Adrenal gland (tissue), 19 donors: ENCODE measurements at places on chromosomes 3 and 15. TPM values are rescaled to one million over a fixed set of nuclear protein-coding genes. Genes with fewer than 3 reads are reported as not detected.

Gene ZNF662
- 1.8 TPM for total RNA-seq

Gene CCDC174
- total RNA-seq = 23.0 TPM

Gene ZPLD1
- not detected for total RNA-seq

Gene SNUPN
- 20.4 TPM for total RNA-seq

Gene ANKRD34C
- total RNA-seq = 0.11 TPM

Gene ZIC4
- total RNA-seq = not detected

Gene SH3GL3
- not detected for total RNA-seq

Gene SPTBN5
- 1.0 TPM for total RNA-seq

Gene GPR160
- 1.9 TPM for total RNA-seq

Gene UBAP1L
- total RNA-seq = 0.69 TPM

Gene P2RY14
- total RNA-seq = not detected

Gene MAP1A
- total RNA-seq = 9.2 TPM

Gene DAZL
- not detected for total RNA-seq

Gene DCBLD2
- total RNA-seq = 44.2 TPM

Gene PCOLCE2
- total RNA-seq = 3.2 TPM

Gene DLG1
- 60.9 TPM for total RNA-seq

Gene ANKRD63
- total RNA-seq = not detected

- peak; percentile 36 for DNase-seq
These were observed 48.9 kb upstream of the TCF12 start for GRCh38 chr15:56869573-56869972.

GRCh38 chr3:37181756-37182155, 7.4 kb upstream of the LRRFIP2 start:
- no peak for DNase-seq

- no peak for DNase-seq
These were observed 74.2 kb upstream of the SATB1 start for GRCh38 chr3:18499301-18499700.

GRCh38 chr15:29924750-29925149, 102.5 kb upstream of the TJP1 start:
- DNase-seq = no peak

DNA sequence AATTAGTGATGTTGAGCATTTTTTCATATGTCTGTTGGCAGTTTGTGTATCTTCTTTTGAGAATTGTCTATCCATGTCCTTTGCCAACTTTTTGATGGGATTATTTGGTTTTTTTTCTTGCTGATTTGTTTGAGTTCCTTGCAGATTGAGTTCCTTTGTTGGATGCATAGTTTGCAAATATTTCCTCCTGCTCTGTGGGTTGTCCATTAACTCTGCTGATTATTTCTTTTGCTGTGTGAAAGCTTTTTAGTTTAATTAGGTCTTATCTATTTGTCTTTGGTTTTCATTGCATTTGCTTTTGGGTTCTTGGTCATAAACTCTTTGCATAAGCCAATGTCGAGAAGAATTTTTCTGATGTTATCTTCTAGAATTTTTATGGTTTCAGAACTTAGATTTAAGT, 414.6 kb downstream of the EPHA6 start:
- no peak for DNase-seq

DNA sequence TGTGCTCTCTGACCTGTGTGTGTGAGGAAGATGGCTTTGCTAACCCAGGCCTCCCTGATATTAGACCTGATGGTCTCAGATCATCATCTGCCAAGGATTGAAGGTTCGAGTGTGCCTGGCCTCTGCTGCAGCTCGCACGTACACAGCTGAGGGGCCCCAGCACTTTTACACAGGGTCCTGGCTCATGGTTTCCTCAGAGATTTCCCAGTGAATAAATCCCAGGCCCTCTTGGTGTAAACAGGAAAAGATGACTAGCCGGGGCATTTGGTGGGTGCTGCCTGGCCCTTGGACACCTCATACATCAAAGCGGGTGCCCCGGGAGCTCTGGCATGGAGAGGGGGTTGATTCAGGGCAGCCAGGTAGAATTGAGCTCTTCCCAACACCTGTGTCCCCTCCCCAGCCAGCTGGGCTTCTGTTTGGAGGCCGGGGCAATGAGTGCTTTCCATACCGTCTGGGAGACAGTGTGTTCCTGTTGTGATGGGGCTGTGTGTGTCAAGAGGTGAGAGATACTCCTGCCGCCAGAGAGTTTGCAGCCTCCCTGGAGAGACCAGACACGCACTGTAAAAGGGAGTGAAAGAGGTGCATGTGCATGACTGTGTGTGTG, 72.5 kb upstream of the TLE3 start:
- no peak for DNase-seq

- peak; percentile 33 for DNase-seq
These were observed 1.7 kb upstream of the NME9 start for GRCh38 chr3:138331143-138331894.

DNA sequence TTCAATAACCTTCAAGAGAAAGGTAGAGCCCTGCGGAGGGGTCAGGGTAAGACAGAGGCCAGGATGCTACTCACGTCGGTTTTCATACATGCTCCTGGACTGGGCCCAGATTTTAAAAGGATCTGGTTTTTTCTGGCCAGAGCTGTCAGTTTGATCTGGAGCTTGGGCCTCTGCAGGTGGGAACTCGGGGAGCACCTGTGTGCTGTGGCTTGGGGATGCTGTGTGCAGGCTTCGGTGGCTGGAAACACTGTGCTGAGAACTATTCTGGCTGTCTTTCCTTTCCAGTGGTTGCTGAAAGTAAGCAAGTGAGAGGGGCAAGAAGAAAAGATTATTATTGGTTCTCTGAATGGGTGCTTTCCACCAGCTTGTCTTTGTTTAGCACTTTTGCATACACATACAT, 647.6 kb downstream of the MAGI1 start:
- DNase-seq = no peak

DNA sequence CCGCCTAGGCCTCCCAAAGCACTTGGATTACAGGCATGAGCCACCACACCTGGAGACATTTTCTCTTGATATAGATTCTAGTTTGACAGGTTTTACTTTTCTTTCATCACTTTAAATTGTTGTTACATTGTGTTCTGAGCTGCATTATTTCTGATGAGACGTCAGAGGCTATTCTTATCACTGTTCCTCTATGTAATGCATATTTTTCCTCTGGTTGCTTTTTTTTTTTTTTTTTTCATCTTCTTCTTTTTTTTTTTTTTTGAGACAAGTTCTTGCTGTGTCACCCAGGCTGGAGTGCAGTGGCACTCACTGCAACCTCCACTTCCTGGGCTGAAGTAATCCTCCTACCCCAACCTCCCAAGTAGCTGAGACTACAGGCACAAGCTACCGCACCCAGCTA, 41.2 kb downstream of the TRA2B start:
- no peak for DNase-seq

GRCh38 chr3:68787106-68787626, 145.2 kb downstream of the TAFA4 start:
- no peak for DNase-seq

- no peak for DNase-seq
These were observed 190.8 kb upstream of the HES1 start for GRCh38 chr3:193945143-193945542.

GRCh38 chr3:130969621-130970020, 57.0 kb downstream of the ASTE1 start:
- DNase-seq = no peak

- no peak for DNase-seq
These were observed 547.2 kb upstream of the TGFBR2 start for GRCh38 chr3:30059240-30059639.

GRCh38 chr3:188658606-188659005, 504.6 kb downstream of the LPP start:
- no peak for DNase-seq

GRCh38 chr3:167901138-167901537, 165.6 kb downstream of the SERPINI1 start:
- no peak for DNase-seq

DNA sequence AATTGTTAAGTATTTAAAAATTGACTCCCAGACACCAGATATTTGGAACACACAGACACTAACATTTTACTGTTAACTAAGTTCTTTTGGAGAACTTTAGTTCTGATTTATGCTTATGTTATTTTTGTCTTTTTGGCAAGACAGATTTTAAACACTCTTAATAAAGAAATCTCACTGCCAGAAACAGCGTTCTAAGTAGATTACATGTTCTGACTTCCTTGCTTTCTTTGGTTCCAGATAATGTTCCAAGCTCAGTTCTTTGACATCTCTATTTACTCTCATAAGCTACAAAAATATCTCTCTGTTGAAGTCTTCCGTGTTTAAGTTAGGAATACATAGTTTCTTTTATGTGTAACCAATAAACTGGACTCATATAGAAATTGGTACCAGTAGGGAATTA, 1699.6 kb downstream of the OTOL1 start:
- DNase-seq = no peak

DNA sequence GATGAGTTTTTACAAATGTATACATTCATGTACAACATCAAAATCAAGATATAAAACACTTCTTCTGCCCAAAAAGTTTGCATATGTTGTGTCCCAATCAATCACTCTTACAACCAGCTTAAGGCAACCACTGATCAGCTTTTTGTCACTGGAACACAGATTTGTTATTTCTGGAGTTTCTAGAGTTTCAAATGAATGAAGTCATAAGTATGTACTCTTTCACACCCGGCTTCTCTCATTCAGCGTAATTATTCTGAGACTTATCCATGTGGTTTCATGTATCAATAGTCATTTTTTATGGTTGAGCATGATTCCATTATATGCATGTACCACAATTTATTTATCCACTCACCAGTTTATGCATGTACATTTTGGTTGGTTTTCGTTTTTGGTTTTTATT, 53.0 kb upstream of the CORO2B start:
- no peak for DNase-seq

- no peak for DNase-seq
These were observed 68.4 kb upstream of the RAP2B start for GRCh38 chr3:153093629-153094028.

DNA sequence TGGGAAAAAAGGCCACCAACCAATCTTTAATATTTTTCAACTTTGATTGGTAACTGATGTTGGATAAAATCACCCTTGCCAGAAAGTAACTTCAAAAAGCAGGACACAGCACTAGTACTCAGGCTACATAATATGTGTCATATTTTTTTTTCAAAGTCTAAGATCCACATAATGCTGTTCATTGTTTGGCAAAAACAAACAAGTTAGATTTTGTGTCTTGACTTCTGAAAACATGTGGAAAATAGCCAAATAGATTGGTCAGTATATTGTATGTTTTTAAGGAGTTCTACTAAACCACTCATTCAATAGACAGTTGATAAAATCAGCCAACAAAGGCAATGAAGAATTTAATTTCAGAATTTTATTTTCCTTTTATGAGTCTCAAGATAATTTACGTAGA, 111.7 kb upstream of the CCDC54 start:
- DNase-seq = no peak

DNA sequence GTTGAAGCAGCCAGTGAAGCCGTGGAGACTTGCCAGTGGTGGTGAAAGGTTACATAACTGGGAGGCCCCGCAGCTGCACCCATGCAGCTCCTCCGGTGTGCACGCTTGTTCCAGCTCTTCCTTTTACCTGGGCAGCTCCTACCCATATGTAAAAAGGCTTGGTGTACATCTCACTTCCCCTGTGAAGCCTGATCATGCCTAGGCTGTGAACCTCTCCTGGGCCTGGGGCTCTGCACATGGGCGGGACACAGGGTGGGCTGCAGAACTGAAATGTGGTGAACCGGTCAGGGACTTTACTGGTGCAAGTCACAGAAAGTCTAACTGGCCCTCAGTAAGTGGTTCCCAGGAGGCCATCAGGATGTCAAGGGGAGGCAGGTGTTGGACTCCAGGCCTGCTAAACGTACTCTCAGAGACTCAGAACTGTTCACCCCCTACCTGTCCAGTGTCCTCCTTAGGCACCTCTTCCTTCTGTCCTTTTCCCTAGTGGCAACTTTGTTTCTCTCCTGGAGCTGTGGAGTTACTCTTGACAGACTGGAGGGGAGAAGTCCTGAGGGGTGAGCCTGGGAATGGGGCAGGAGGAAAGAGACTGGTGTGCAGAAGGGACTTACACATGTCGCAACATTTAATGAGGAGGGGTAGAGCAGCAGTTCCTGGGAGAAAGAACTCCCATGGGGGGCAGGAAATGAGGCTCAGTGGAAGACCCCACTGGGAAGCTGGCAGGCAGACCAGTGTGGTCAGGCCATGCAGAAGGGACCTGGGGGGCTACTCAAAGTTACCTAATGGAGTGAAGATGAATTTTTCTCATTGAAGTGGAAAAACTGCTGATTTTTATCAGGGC, 148.1 kb downstream of the EEFSEC start:
- DNase-seq = peak; percentile 46

DNA sequence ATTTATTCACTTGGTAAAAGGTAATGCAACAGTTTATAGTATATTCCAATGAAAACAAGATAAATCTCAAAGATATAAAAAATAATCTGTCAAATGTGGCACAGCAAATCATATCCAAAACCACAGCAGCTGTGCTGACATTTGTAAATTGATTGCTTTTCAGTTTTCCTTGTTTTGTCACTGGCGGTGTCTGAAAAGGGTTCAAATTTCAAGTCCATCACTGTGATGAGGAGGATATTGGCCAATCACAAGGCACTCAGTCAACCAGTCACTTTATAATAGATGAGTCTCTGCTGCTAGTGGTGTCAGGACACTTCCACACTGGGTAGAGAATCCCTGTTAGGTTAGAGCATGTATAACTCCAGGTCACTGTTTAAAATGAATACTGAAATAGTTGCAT, 154.8 kb downstream of the SLC9A9 start:
- DNase-seq = no peak

DNA sequence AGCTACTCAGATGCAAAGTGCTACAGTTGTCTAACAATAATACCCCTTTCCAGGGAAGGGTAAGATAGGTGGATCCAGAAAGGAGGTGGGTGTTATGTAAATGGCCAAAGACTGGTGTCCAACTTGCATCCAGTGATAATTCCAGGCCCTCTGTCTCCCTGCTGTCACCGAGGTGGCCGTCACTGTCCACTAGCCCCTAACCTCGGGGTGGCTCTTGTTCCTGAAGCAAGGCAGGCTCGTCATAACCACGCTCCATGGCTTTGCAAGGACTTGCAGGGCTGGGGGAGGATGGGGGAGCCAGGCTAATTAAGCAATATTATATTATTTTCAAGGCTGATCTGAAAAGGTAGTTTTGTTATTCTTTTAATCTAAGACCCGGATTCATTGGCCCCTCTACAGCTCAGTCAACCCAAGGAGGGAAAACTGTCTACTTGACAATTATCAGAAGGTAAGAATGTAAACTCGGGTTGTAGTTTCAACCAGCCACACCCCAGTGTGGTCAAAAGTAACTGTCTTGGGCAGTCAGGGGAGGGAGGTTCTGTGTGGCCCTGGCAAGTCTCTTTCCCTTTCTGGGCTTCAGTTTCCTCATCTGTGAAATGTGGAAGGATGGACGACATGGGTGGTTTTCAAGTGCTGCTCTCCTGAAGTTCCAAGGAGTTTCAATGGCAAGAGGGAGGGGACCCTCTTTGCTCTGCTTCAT, 220.1 kb upstream of the BHLHE40 start:
- DNase-seq = no peak

DNA sequence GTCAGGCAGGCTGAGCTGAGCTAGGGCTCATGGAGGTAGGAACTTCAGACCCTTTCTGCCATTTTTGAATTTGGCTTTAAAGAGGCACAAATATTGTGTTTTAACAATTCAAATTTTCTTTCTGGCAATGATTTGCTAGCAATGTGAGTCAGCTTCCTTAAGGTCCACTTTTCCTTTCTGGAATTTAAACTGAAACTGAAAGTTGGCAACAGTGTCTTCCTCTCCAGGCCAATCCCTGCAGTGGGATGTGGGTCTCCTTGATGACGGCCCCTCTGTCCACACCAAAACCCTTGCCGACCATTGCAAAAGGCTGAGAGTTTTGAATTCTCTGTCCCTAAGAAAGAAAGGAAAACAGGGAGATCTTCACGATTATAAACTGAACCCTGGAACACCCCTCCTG, 27.1 kb downstream of the RPSA start:
- no peak for DNase-seq

- no peak for DNase-seq
These were observed 5.5 kb downstream of the TMEM266 start for GRCh38 chr15:76065245-76065644.
